H9 (cell line): ENCODE measurements at places on chromosomes 3 and 15.

DNA sequence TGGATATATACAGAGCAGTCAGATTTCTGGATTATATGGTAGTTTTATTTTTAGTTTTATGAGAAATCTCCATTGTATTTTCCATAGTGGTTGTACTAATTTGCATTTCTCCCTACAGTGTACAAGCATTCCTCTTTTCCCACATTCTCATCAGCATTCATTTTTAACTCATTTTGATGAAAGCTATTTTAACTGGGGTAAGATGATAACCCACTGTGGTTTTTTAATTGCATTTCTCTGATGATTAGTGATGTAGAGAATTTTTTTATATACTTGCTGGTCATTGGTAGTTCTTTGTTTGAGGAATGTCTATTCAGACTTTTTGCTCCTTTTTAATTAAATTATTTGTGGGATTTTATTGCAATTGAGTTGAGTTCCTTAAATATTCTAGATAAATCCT, 903.6 kb downstream of the DIPK2A start:
- no peak for DNase-seq
- H3K27me3 ChIP-seq = no peaks in the 10 kb centered on the region
- H3K27ac ChIP-seq = no peak overlapping the region
- H3K4me1 ChIP-seq = no peaks in the 10 kb centered on the region

GRCh38 chr3:8746780-8747345, 13.3 kb downstream of the CAV3 start:
- H3K4me3 ChIP-seq = no peak overlapping the region
- H3K4me1 ChIP-seq = peaks cover 8% of the 10 kb centered on the region; the same call in 1 of the 2 replicates
- no peaks in the 10 kb centered on the region for H3K36me3 ChIP-seq
- no peak overlapping the region for H3K27ac ChIP-seq

DNA sequence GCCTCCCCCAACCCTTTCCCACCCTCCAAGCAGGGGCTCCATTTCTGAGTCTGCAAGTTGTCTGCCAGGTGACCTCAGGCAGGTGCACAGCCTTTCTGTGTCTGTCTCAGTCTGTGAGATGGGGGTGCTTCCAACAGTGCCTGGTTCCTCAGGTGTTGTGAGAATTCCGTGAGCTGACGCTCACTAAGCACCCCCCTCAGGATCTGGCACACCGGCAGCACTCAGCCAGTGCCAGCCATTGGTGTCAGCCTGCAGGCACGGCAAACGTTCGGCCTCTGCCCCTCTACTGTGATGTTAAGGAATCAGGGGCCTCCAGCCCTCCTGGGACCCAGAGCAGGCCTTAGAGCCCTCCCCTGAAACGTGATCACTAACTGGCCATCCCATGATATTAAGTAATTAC, 2.4 kb downstream of the KLF15 start:
- DNase-seq = no peak
- H3K27me3 ChIP-seq = no peaks in the 10 kb centered on the region
- peaks cover 3% of the 10 kb centered on the region; the same call in 1 of the 3 replicates for H3K36me3 ChIP-seq
- no peak overlapping the region for H3K27ac ChIP-seq
- no peak overlapping the region for H3K4me3 ChIP-seq

DNA sequence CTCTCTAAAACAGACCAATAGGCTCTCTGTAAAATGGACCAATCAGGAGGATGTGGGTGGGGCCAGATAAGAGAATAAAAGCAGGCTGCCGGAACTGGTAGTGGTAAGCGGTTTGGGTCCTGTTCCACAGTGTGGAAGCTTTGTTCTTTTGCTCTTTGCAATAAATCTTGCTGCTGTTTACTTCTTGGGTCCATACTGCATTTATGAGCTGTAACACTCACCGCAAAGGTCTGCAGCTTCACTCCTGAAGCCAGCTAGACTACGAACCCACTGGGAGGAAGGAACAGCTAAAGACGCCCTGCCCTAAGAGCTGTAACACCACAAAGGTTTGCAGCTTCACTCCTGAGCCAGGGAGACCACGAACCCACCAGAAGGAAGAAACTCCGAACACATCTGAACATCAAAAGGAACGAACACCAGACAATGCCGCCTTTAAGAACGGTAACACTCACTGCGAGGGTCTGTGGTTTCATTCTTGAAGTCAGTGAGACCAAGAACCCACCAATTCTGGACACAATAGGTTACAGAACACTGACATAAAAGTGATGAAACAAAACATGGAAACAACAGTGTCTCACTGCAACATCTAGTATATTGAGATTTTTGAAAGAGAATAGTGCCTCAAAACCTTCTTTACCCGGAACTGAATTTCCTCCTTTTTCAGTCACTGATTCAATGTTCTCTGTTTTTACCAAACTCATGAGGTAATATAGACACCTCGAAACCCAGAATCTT, 28.8 kb upstream of the PLSCR2 start:
- no peak overlapping the region for H3K4me3 ChIP-seq
- DNase-seq = no peak
- H3K36me3 ChIP-seq = no peaks in the 10 kb centered on the region
- no peak overlapping the region for H3K27ac ChIP-seq

- H3K27ac ChIP-seq = no peak overlapping the region
- no peak overlapping the region for H3K4me3 ChIP-seq
- H3K27me3 ChIP-seq = no peaks in the 10 kb centered on the region
- H3K36me3 ChIP-seq = no peaks in the 10 kb centered on the region
- H3K4me1 ChIP-seq = no peaks in the 10 kb centered on the region
Measured at GRCh38 chr3:78919021-78919755, 848.6 kb downstream of the ROBO1 start.

DNA sequence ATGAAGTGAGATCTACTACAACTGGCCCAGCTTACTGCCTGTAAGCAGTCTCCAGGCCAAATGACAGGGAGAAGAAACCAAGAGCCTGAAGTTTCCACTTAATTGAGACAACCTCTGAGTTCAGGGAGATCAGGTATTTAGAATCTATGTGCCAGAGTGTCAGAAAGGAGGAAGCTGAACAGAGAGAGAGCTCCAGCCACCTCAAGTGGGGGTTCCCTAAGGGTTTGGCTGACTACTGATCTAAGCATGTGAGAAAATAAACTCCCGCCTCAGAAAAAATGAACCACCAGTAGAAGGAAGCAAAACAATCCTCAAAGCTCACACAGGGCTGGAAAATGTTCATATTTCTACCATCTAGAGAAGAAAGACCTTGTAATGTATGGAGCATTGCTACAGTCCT, 25.0 kb downstream of the ADAM10 start:
- H3K4me3 ChIP-seq = no peak overlapping the region
- no peaks in the 10 kb centered on the region for H3K27me3 ChIP-seq
- H3K36me3 ChIP-seq = peaks cover 4% of the 10 kb centered on the region
- DNase-seq = no peak

- DNase-seq = no peak
- no peak overlapping the region for H3K27ac ChIP-seq
- H3K4me3 ChIP-seq = no peak overlapping the region
- H3K4me1 ChIP-seq = peaks cover 7% of the 10 kb centered on the region; the same call in 1 of the 2 replicates
- no peaks in the 10 kb centered on the region for H3K36me3 ChIP-seq
Measured at GRCh38 chr15:27254055-27254454, 283.1 kb downstream of the GABRG3 start.

GRCh38 chr3:29239376-29239775, 41.5 kb upstream of the RBMS3 start:
- DNase-seq = no peak
- no peak overlapping the region for H3K27ac ChIP-seq
- H3K4me3 ChIP-seq = no peak overlapping the region
- peaks cover 7% of the 10 kb centered on the region for H3K36me3 ChIP-seq
- H3K27me3 ChIP-seq = no peaks in the 10 kb centered on the region

GRCh38 chr15:76286271-76286879, 24.9 kb downstream of the ETFA start:
- no peak for DNase-seq
- no peak overlapping the region for H3K27ac ChIP-seq
- no peak overlapping the region for H3K4me3 ChIP-seq
- H3K36me3 ChIP-seq = peaks cover 25% of the 10 kb centered on the region

DNA sequence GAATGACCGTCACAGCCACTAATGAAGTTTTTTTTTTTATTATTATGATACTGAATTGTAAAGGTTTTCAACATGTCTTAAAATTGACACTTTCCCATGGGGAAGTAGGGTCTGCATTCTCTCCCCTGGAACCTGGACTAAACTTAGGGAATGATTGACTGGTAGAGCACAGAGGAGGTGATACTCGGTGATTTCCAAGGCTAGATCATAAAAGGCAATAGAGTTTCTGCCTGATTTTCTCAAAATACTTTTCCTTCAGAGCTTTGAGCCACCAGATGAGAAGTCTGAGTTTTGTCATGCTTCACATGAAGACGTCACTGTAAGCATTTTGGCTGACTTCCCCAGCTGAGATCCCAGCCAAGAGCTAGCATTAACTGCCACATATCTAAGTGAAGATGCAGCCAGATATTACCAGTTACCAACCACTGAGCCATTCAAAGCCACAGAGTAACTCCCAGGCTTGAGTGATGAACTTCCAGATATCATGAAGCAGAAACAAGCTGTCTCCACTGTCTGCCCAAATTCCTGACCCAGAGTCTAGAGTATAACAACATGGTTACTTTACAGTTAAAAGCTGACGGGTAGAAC, 105.8 kb downstream of the LSAMP start:
- H3K27me3 ChIP-seq = no peaks in the 10 kb centered on the region
- H3K4me3 ChIP-seq = no peak overlapping the region
- no peak overlapping the region for H3K27ac ChIP-seq
- no peaks in the 10 kb centered on the region for H3K36me3 ChIP-seq

DNA sequence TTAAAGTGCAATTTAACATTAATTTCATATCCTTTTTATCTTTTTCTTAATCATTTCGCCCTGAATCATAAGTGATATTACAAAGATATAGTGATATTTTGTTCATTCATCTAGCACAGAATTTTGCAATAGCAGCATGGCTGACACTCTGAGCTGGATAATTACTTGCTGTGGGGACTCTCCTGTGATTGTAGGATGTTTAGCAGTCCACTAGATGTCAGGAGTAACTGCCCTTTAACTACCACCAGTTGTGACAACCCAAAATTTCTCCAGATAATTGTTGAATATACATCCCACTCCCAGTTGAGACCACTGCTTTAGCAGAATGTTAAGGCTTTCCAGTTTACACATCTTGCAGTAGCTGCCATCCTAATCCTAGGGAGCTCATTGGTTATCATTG, 196.8 kb upstream of the MBNL1 start:
- no peaks in the 10 kb centered on the region for H3K27me3 ChIP-seq
- no peaks in the 10 kb centered on the region; the same call in 2 of the 3 replicates for H3K36me3 ChIP-seq
- H3K4me3 ChIP-seq = no peak overlapping the region
- no peak for DNase-seq

DNA sequence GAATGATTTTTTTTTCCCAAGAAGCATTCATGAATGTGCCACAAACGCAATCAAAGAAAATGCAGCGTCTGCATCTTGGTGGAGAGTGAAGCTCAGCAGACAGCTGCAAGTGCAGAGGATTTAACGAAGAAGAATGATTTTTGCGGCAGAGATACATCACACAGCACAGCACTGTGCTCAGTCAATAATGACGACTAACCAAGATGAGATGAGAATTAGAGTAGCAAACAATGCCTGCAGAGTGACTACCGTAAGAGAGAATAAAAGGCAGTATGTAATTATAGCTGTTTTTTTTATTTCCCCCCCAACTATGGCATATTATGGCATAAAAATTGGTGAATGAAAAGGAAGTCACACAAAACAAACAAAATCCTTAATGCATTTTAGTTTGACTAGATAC, 218.0 kb upstream of the ROBO1 start:
- no peak overlapping the region for H3K27ac ChIP-seq
- H3K4me3 ChIP-seq = no peak overlapping the region
- H3K27me3 ChIP-seq = no peaks in the 10 kb centered on the region
- H3K4me1 ChIP-seq = no peaks in the 10 kb centered on the region
- no peak for DNase-seq
- no peaks in the 10 kb centered on the region for H3K36me3 ChIP-seq

GRCh38 chr3:78986416-78987101, 781.2 kb downstream of the ROBO1 start:
- no peak overlapping the region for H3K4me3 ChIP-seq
- H3K36me3 ChIP-seq = peaks cover 8% of the 10 kb centered on the region
- no peaks in the 10 kb centered on the region for H3K27me3 ChIP-seq
- no peak overlapping the region for H3K27ac ChIP-seq
- H3K4me1 ChIP-seq = peaks cover 2% of the 10 kb centered on the region; the same call in 1 of the 2 replicates

GRCh38 chr3:182905623-182906022, 74.7 kb downstream of the DCUN1D1 start:
- DNase-seq = no peak
- H3K4me3 ChIP-seq = no peak overlapping the region
- H3K27me3 ChIP-seq = no peaks in the 10 kb centered on the region
- H3K4me1 ChIP-seq = no peaks in the 10 kb centered on the region

- no peak overlapping the region for H3K27ac ChIP-seq
Measured at GRCh38 chr15:27273506-27273905, 302.5 kb downstream of the GABRG3 start.

GRCh38 chr15:83717010-83717409, 63.1 kb downstream of the ADAMTSL3 start:
- H3K4me1 ChIP-seq = no peaks in the 10 kb centered on the region; the same call in 1 of the 2 replicates
- H3K27me3 ChIP-seq = no peaks in the 10 kb centered on the region
- H3K27ac ChIP-seq = no peak overlapping the region
- H3K36me3 ChIP-seq = no peaks in the 10 kb centered on the region

DNA sequence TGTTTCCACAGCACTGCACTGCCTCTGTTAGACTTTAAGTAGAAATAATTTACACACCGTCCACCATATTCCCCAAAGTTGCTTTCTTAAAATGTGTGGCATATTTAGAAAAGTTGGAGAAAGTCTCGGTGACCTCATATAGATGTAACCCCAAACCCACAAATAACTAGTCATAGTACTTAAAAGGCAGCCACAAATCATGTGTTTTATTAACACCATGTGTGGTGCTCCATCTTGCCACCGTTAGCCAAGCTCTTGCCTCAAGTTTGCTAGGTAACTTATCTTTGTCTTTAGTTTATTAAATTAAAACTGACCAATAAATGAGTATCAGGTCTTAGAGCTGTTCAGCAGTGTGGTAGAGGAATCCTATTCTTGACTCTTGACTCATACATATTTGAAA, 257.9 kb downstream of the UBE2E2 start:
- peaks cover under 1% of the 10 kb centered on the region; the same call in 1 of the 2 replicates for H3K36me3 ChIP-seq
- H3K27ac ChIP-seq = no peak overlapping the region
- no peak overlapping the region for H3K4me3 ChIP-seq
- no peaks in the 10 kb centered on the region for H3K27me3 ChIP-seq
- H3K4me1 ChIP-seq = no peaks in the 10 kb centered on the region; the same call in 1 of the 2 replicates

- H3K4me1 ChIP-seq = no peaks in the 10 kb centered on the region
- no peaks in the 10 kb centered on the region for H3K27me3 ChIP-seq
- H3K4me3 ChIP-seq = no peak overlapping the region
- no peak overlapping the region for H3K27ac ChIP-seq
Measured at GRCh38 chr3:160098261-160098908, 109.8 kb downstream of the IL12A start.
